Activated T-cell treated with anti-CD3 and anti-CD28 coated beads, Interleukin-2, amount 50 U/mL, for 72 hours (primary cell): ENCODE measurements at places on chromosomes 7 and 10. TPM values are rescaled to one million over a fixed set of nuclear protein-coding genes. Genes with fewer than 3 reads are reported as not detected.

CUBN gene
- 0.76 TPM for total RNA-seq

OPN1SW gene
- not detected for total RNA-seq

C7orf33 gene
- total RNA-seq, result not detected

EPHB6 gene
- total RNA-seq, result 10.9 TPM

DNA sequence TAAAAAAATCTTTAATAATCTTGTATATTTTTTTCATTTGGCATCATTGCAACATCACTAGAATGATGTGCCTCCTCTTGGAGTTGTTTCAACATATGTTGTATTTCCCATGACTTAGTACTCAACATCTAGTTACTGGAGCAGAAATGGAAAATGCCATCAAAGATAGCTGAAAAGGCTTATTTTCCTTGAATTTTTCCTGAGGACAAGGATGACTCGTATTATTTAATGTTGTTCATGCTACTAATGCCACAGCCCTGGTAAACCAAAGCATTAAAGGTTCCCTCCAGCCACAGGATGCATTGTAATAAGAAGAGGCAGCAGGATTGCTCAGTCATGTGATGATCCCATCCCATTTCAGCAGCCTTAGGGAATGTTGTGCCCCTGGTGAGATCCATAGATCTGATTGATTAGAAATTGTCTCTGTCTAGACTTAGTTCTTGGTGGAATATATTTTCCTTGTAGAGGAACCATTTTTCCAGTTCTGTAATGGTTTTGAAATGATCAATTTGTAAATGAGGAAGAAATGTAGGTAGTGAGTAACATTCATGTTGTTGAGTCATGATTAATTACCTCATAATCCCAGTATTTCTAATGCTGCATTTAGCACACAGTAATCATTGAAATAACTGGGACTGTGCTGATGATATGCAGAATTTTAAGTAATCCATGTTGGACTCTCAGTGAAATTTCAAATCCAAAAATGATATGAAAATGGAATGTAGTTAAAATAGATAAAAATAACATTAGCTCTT, 91.3 kb upstream of the SMIM30 start:
- no peaks in the 10 kb centered on the region for H3K4me1 ChIP-seq
- H3K4me3 ChIP-seq, result no peak overlapping the region
- H3K27ac ChIP-seq, result no peak overlapping the region
- no peak for DNase-seq
- H3K36me3 ChIP-seq, result no peaks in the 10 kb centered on the region

- no peak overlapping the region for H3K27ac ChIP-seq
- DNase-seq, result no peak
- no peaks in the 10 kb centered on the region for H3K4me1 ChIP-seq
- H3K36me3 ChIP-seq, result no peaks in the 10 kb centered on the region
Observed at GRCh38 chr7:18547509-18548187, 52.1 kb downstream of the HDAC9 start.

DNA sequence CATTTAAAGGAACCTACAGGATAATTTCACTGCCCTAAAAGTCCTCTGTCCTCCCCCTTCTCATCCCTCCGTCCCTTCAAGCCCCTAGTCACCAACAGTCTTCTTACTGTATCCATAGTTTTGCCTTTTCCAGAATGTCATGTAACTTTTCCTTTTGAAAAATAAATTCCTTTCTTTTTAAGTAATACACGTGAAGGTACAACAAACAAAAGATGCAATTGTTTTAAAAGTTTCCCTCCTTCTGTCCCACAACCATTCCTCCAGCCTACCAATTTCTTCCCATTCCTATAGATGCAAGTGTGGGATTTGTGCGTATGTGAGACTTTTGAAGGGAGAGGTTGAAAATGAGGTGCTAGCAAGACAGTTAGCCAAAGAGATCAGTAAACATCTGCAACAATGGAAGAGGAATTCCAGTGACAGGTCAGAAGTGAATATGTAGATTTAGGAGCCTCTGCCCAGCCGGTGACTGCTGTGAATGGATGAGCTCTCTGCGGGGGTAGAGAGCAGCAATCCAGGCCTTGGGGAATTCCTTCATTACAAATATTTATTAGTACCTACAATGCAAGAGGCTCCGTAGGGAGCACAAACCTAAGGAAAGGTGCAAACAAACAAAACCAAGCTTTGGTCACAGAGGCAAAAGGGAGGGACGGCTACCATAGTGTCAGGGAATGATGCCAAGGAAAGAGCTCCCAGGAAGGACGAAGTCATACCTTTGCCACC, 243.6 kb downstream of the SKIDA1 start:
- H3K4me1 ChIP-seq, result peaks cover 5% of the 10 kb centered on the region
- H3K27me3 ChIP-seq, result peaks cover 7% of the 10 kb centered on the region
- no peaks in the 10 kb centered on the region for H3K36me3 ChIP-seq
- H3K4me3 ChIP-seq, result no peak overlapping the region
- no peak for DNase-seq

DNA sequence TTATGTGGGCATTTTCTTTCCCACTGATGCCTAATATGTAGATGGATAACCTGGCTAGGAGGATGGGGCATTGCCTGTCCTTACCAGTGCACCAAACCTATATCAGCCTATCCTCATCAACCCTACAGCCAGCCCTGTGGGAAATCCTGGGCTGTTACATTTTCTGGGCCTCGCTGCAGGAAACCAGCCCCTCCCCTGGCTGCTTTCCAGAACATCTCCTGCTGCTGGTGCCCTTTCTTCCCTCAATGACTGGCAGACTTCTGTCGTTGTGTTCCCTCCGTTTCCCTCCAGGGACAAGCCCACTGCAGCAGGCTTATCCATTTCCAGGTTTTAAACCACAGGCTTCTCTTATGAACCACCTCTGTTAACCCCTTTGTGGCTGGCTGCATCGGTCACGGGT, 486.1 kb upstream of the COBL start:
- H3K27ac ChIP-seq, result no peak overlapping the region
- H3K4me1 ChIP-seq, result no peaks in the 10 kb centered on the region
- H3K36me3 ChIP-seq, result no peaks in the 10 kb centered on the region
- H3K27me3 ChIP-seq, result no peaks in the 10 kb centered on the region
- DNase-seq, result no peak
- no peak overlapping the region for H3K4me3 ChIP-seq

DNA sequence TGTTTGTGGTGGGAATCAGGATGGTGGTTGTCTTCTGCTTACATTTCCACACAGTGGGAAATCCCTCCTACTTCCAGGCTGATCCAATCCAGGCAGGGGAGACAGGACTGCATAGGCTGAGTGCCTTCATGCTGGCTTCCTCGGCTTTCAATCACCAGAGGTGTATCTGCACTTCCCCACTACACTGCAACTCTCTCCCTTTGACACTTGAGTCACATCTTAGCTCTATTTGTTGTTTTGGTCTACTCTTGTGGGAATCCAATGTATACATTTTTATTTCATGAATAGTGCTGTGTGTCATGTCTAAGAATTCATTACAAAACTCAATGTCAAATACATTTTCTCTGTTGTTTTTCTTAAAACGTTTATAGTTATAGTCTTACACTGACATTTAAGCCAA, 735.6 kb downstream of the XPNPEP1 start:
- no peaks in the 10 kb centered on the region for H3K36me3 ChIP-seq
- DNase-seq, result no peak
- H3K4me3 ChIP-seq, result no peak overlapping the region
- H3K27ac ChIP-seq, result no peak overlapping the region
- H3K27me3 ChIP-seq, result no peaks in the 10 kb centered on the region

GRCh38 chr7:98000356-98000755, 10.4 kb upstream of the OCM2 start:
- peaks cover 18% of the 10 kb centered on the region for H3K27me3 ChIP-seq
- no peak for DNase-seq
- H3K27ac ChIP-seq, result no peak overlapping the region
- H3K4me1 ChIP-seq, result no peaks in the 10 kb centered on the region
- H3K36me3 ChIP-seq, result no peaks in the 10 kb centered on the region
- no peak overlapping the region for H3K4me3 ChIP-seq

GRCh38 chr10:100858747-100859483, 53.8 kb upstream of the SLF2 start:
- no peak for DNase-seq
- H3K36me3 ChIP-seq, result peaks cover 5% of the 10 kb centered on the region
- no peak overlapping the region for H3K4me3 ChIP-seq
- H3K27ac ChIP-seq, result no peak overlapping the region
- H3K4me1 ChIP-seq, result no peaks in the 10 kb centered on the region

DNA sequence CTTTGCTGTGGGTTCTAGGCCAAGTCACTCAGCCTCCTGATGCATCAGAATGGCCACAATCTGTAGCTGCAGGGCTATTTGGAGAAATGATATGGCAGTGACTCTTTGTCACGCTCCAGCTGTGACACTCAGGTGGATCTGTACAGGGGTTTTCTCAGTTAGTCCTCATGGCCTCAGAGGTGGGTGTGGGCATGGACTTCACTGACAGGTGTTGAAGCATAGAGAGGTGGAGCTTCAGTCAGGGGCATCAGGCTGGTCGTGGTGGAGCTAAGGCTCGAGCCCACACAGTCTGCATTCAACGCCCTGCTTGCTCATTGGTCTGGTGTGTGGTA, 21.2 kb downstream of the PALD1 start:
- no peak overlapping the region for H3K27ac ChIP-seq
- H3K27me3 ChIP-seq, result no peaks in the 10 kb centered on the region
- H3K4me1 ChIP-seq, result peaks cover 7% of the 10 kb centered on the region

GRCh38 chr7:43851805-43852204, 17.5 kb downstream of the MRPS24 start:
- no peaks in the 10 kb centered on the region for H3K36me3 ChIP-seq
- DNase-seq, result no peak
- peaks cover 7% of the 10 kb centered on the region for H3K27me3 ChIP-seq
- H3K4me3 ChIP-seq, result no peak overlapping the region
- H3K27ac ChIP-seq, result no peak overlapping the region
- H3K4me1 ChIP-seq, result no peaks in the 10 kb centered on the region

GRCh38 chr10:69481811-69482524, 30.7 kb downstream of the TSPAN15 start:
- peak overlapping the region; percentile 56 for H3K27ac ChIP-seq
- H3K36me3 ChIP-seq, result no peaks in the 10 kb centered on the region
- no peak overlapping the region for H3K4me3 ChIP-seq
- no peaks in the 10 kb centered on the region for H3K4me1 ChIP-seq

DNA sequence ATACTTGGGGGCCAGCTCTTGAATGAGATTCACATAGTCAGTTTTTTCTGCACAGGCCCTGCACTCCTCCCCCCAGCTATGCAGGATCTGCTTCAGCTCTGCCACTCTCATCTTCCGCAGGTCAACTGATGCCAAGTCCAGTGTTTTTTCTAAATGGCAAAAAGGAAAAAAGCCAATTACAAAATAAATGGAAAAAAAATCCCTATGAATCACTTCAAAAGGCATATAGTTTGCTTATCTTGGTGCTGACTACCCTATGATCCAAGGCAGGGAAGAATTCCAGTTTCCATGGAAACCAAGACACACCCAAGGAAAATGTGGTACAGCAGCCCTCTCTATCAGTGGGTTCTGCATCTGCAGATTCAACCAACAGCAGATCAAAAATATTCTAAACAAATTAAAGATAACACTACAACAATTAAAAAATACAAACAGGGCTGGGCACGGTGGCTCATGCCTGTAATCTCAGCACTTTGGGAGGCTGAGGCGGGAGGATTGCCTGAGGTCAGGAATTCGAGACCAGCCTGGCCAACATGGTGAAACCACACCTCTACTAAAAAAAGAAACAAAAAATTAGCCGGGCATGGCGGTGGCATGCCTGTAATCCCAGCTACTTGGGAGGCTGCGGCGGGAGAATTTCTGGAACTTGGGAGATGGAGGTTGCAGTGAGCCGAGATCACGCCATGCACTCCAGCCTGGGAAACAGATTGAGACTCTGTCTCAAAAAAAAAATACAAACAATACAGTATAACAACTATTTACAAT, 17.6 kb downstream of the CDNF start:
- no peak for DNase-seq
- peaks cover 6% of the 10 kb centered on the region for H3K4me1 ChIP-seq
- peaks cover 2% of the 10 kb centered on the region for H3K27me3 ChIP-seq
- H3K4me3 ChIP-seq, result no peak overlapping the region

GRCh38 chr10:98115031-98115787, 19.2 kb upstream of the R3HCC1L start:
- no peak overlapping the region for H3K4me3 ChIP-seq
- DNase-seq, result no peak
- no peak overlapping the region for H3K27ac ChIP-seq
- no peaks in the 10 kb centered on the region for H3K36me3 ChIP-seq
- H3K4me1 ChIP-seq, result no peaks in the 10 kb centered on the region

GRCh38 chr7:70218006-70218405, 619.7 kb downstream of the AUTS2 start:
- no peak overlapping the region for H3K4me3 ChIP-seq
- H3K27ac ChIP-seq, result no peak overlapping the region
- H3K36me3 ChIP-seq, result no peaks in the 10 kb centered on the region
- H3K27me3 ChIP-seq, result no peaks in the 10 kb centered on the region
- no peak for DNase-seq

GRCh38 chr10:45470098-45471012, 96.3 kb downstream of the ALOX5 start:
- H3K27ac ChIP-seq, result peak overlapping the region; percentile 89
- peak; percentile 45 for DNase-seq
- H3K27me3 ChIP-seq, result no peaks in the 10 kb centered on the region
- H3K4me3 ChIP-seq, result peak overlapping the region; percentile 67
- peaks cover 32% of the 10 kb centered on the region for H3K4me1 ChIP-seq
- no peaks in the 10 kb centered on the region for H3K36me3 ChIP-seq

- H3K36me3 ChIP-seq, result peaks cover 29% of the 10 kb centered on the region
- H3K4me1 ChIP-seq, result no peaks in the 10 kb centered on the region
- H3K4me3 ChIP-seq, result no peak overlapping the region
Observed at GRCh38 chr10:15783941-15784636, 64.4 kb upstream of the ITGA8 start.
